RWPE2 (cell line): ENCODE measurements at places on chromosomes 11 and 22.

DNA sequence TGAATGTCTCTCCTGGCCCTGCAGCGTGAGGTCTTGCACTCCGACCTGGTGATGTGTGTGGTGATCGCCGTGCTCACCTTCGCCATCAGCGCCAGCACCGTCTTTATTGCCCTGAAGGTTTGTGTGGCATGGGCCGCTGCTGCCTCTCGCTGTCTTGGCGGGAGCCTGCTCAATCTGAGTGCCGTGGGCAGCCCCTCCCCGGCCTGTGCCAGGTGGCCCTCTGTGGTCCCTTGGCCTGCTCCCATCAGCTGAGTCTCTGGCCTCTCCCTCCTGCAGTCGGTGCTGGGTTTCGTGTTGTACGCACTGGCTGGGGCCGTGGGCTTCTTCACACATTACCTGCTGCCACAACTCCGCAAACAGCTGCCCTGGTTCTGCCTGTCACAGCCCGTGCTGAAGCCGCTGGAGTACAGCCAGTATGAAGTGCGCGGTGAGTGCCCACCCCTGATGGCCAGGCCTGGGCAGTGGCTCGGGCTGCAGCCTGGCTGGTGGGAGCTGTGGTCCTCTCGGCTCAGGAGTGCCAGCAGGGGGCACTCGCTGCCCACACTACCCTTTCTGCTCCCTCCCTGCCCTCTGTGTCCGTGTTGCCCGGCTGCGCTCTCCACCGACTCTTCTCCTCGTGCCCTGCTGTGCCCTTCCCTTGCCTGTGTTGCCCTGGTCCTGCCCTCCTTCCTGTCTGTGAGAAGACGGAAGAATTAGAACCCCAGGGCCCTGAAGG, 10.2 kb downstream of the PCNX3 start:
- no peak for DNase-seq

DNA sequence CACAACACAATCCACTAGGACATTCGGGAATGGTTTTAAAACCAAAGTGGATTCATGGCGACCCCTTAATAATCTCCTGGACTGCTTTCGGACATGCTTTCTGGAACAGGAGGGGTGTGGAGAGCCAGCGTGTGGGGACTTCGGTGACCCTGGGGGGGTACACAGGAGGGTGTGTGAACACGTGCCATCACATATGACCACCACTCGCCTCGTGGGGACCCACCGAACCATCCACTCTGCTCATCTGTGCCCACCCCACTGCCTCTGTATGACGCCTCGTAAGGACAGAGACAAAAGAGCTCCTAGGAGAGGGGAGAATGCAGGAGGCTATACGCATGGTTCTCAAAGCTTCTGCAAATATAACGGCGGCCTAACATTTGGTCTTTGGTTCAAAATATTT, 8.9 kb downstream of the LTO1 start:
- no peak for DNase-seq

DNA sequence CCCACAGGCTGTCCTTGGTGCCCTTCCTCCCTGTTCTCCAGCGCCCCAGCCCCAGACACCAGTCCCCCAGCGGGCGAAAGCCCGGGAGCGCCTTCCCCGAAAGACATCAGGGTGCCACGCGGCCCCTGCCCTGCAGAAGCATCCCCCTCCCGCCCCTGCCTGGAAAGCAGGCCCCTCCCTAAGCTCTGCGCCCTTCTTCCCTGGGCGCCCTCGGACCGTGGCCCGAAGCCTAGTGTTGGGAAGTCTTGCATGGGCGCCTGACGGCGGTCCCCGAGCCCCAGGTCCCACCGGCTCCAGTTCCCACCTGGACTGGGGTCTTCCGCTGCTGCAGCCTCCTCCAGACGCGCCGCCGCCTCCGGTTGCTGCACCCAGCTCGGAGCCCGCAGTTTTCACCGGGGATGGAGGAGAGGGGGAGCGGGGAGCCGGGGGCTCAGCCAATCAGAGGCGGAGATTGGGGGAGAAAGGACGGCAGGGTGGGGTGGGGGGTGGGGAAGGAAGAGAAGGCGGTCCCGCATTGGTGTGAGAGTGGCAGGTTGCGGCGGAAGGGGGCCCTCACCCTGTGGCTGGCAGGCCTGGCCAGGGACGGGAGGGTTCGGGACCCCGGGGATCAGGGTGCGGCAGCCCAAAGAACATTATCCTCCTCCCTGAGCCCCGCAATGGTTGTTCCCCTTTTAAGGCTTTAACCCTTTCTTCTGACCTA, at the start of gene THY1:
TSS of gene THY1 (minus strand) at position 364 of the 700 bp plus-strand sequence. CDS start 2,267 bp downstream, outside the sequence.
- no peak for DNase-seq

GRCh38 chr22:47449508-47450270, 687.2 kb downstream of the TBC1D22A start:
- DNase-seq: no peak

GRCh38 chr11:130078080-130078479, 8.4 kb downstream of the APLP2 start:
- DNase-seq: no peak

DNA sequence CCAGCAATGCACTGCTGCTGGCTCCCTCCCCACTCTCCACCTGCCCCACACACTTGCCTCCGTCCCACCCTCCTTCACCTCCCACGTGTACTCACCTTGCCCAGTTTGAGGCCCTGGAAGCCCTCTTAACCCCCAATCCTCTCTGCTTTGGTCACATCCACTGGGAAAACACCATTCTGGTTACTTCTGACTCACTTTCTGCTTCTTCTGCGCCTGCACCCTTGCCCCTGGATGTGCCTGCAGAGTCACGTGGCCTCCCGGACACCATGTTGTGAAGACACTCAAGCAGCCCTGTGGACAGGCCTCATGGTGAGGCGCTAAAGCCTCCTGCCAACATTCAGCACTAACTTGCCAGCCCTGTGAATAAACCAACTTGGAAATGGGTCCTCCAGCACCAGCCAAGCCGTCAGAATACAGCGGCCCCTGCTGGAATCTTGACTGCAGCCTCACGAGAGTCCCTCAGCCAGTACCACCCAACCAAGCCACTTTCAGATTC, 2.6 kb upstream of the NAALADL1 start:
- DNase-seq: no peak

- peak; percentile 29 for DNase-seq
These were observed 25.9 kb upstream of the WNT7B start for GRCh38 chr22:46002757-46003270.

DNA sequence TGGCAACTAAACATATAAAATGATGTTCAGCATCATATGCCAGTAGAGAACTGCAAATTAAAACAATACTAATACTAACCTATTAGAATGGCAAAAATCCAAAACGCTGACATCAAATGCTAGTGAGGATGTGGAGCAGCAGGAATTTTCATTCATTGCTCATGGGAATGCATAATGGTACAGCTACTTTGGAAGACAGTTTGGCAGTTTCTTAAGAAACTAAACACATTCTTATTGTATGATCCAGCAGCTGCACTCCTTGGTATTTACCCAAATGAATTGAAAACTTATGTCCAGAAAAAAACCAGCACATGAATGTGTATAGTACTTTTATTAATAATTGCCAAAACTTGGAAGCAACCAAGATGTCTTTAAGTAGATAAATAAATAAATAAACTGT, 258.0 kb downstream of the TENM4 start:
- no peak for DNase-seq

DNA sequence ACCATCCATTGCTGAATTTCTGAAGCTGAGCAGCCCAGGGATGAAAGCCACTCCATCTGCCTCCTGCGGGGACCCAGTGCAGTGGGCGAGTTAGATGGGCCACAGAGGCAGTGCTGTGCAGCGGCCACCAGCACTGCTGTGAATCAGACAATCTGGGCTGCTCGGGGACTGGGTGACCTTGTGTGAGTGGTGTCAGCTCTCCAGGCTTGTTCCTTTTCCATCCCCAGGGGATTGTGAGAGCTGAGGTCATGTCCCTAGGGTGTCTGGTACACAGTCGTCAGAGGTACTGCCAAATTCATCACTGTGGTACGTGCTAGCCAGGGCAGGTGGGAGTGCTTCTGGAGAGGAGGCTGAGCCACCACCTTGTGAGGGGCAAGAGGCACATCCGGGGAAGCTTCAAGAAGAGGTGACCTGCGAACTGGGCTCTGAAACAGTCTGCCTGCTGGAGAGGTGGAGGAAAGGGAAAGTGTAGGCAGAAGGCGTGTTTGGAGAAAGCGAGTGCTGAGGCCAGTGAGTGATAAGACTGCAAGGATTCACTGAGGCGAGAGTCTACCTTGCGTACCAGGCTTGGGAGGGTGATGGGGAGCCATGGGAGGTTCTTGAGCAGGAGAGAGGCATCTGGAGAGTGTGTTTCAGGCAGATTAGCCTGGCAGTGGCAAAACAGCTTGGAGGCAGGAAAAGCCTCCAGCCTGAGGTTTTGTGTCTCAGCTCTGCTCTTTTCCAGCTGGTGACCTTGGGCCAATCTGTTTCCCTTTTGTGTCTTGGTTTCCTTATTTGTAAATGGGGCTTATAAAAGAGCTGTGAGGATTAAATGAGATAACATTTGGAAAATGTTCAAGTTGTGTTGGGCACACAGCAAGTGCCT, 22.7 kb downstream of the CACNA1I start:
- DNase-seq: no peak

GRCh38 chr11:101211407-101211975, 81.9 kb upstream of the PGR start:
- no peak for DNase-seq

GRCh38 chr11:117980720-117981119, 5.5 kb upstream of the IL10RA start:
- no peak for DNase-seq

- DNase-seq: no peak
These were observed 42.3 kb downstream of the C11orf96 start for GRCh38 chr11:43984519-43985385.

DNA sequence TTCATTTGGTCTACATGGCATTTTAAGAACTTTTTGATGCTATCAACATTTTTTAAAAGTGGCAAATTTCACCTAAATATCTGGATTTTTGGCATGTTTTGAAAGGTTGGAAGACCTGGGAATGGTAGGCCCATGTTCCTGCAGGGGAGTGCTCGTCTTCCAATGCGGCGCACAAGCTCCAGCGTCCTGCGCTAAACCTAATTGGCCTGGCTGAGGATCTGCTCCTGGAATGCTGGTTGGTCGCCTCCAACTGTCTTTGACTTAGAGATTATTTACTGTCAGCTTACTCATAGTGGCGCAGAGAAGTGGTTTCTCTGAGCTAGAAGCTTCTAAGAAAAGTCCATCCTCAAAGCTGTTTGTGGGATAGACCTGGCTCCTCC, 626 bp upstream of the LIMK2 start:
- no peak for DNase-seq

DNA sequence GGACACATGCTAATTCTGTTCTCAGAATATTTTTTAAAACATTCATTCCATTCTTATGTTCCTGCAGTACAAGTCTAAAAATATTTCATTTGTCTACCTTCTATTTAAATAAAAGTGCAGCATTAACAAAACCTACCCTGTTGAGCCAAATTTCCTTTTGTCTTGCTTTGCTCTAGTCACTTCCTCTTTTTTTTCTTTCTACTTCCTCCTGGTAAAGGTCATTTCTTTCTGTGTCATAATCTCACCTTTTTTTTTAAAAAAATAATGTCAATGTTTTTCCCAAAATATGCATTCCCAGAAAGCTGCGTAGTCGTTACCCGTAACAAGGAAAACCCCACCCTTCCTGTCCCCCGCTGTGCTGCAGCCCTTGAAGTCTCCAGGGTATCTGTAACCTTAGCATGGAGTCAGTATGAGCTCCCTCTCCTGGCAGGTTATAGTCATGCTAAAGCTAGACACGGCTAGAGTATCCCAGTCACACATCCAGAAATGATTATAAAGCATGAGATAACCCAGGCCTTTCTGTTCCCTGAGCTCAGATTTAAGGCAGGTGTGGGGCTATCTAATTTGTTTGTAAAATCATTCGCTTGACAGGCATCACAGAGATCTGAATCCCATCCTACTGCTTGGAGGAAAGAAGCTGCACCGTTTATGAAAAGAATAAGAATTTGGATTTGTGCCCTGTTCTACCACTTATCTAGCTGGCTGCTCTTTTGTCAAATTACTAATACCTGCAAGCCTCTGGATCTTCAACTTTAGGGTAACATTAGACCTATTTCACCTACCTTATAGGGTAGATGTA, 51.1 kb upstream of the EED start:
- DNase-seq: no peak

DNA sequence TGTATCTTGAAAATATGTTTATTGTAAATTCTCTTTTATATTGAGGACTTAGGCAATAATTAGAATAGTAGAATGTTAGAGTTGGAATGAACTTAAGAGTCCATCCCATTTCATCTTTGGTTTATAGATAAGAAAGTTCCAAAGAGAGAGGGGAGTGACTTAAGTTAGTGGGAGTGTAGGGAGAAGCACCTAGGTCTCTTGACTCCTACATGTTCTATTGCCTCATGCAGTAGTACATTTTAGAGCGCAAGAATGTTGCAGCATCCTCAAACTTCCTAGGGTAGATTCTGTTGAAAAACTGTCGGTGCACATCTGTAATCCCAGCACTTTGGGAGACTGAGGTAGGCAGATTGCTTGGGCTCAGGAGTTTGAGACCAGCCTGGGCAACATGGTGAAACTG, 8.7 kb downstream of the RRM1 start:
- no peak for DNase-seq

GRCh38 chr11:19191530-19192169, 10.1 kb downstream of the CSRP3 start:
- no peak for DNase-seq

GRCh38 chr11:62462508-62462892, 43.7 kb downstream of the SCGB1A1 start:
- DNase-seq: no peak

DNA sequence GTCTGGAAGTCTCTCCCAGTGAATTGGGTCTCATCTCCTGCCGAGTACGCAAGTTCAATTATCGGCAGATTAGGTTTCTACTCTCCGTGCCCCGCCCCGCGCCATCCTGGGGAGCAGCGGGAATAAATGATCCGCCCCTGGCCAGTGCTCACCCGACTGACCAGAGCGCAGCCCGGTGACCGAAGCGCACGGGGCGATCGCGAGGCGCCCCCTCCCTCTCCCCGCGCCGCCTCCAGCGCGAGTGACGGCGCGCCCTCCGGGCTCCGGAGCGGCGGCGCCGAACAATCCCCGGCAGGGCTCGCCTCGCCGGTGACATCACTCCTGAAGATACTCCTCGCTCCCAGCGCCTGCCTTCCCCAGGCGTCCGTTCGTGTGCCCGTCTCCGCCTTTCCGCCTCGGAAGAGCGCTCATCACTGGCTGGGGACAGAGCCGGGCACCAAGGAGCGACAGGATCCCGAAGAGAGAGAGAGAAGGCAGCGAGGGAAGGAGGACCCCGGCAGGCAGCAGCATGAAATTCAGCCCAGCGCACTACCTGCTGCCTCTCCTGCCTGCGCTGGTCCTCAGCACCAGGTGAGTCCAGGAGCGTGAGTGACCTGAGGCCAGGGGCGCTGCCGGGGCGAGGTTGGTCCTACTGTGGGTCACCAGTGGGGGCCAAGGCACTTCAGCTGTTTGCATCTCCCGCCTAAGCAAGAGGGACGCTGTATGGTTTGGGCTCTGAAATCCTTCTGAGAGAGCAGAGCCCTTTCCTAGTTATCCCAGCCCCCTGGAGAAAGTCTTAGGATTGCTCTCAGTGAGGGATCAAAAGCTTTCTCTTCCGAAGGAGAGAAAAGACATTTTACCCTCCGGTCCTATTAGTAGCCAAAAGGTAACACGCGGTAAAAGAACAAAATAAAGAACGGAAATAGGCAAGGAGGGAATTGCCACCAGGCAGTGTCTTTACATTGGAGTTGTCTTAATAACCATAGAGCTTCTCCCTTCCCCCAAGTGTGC, at the start of gene LUZP2:
TSS of gene LUZP2 (plus strand) at position 318 of the 990 bp plus-strand sequence.
- DNase-seq: peak; percentile 42
